Activated naive CD4-positive, alpha-beta T cell treated with anti-CD3 and anti-CD28 coated beads, Interleukin-2, amount 10 ng/mL, durations not matched to agents 7 days and 5 days (primary cell): ENCODE measurements at places on chromosomes 4 and X.

- DNase-seq, result no peak
Observed at GRCh38 chr4:876780-877179, 50.9 kb upstream of the CPLX1 start.

DNA sequence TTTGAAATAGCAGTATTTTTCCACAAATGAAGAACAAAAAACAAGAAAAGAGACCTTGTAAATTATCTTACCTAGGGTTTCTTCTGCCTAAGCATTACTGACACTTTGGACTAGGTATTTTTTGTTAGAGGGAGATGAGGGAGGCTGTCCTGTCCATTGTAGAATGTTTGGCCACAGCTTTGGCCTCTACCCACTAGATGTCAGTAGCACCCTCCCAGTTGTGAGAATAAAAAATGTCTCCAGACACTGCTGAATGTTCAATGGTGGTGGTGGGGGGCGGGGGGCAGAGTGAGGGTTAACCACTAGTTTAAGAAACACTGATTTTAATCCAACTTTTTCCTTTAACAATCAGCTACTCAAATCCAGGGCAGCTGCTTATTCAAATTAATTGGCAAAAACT lies 25.8 kb downstream of the OTUD4 start:
- no peak for DNase-seq

DNA sequence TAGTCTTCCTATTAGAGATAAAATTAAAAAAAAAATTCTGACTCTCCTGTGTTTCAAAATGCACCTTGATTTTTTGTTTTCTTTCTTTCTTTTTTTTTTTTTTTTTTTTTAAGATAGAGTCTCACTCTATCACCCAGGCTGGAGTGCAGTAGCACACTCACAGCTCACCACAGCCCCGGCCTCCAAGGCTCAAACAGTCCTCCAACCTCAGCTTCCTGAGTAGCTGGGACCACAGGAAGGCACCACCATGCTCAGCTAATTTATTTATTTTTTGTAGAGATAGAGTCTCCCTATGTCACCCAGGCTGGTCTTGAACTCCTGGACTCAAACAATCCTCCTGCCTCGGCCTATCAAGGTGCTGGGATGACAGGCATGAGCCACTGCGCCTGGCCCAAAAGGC lies 41.1 kb upstream of the TMEM184C start:
- DNase-seq, result no peak

GRCh38 chr4:123616951-123617461 lies 220.4 kb downstream of the SPRY1 start:
- peak; percentile 46 for DNase-seq

DNA sequence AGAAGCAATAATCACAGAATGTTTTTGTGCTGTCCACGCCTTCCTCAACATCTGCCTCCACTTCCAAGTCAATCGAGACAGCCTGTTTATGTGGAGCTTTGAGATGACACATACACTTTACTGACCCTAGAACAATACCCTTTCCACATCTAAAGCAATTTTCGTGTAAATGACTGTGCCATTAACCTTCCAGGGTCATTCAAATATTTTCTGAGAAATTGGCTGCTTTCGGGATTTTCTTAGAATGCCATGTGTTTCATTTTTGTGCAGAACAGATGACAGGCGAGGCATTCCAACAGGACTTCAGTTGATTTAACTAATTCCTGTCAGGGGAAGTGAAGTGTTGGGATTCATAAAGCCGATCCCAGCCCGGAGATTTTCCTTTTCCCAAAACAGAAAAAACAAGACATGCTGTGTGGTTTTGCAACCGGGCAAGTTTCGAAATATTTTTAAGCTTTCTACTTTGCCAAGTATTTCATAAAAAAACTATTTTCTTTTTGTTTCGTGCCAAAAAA lies 73.9 kb downstream of the SORBS2 start:
- DNase-seq, result no peak

DNA sequence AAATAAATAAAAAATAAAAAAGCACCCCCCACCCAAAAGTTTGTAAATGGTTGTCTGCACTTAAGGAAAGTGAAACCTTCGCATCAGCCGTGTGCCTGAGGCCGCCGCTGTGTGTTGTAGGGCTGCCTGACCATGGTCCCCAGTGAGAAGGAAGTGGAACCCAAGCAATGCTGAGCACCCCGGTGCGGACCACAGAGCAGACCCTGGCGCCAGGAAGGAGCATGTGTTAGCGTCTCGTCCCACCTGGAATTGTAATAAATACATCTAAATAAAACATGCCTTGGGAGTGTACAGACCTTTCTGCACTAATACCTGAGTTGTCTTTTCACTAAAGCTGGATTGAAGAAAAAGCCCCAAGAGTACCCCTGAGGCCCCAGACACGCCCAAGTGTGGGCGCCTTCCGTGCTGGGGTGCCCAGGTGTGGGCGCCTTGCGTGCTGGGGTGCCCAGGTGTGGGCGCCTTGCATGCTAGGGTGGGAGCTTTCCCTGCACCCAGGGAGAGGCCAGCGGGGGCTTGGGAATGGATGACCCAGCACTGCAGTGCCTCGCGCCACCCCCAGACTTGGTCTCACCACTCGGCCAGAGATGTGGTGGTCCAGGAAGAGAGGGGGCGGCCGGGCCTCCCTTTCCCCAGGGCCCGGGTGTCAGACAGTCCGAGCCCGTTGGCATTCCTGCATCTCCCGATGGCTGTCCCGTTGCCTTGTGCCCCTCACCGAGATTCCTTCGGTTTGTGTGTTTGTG lies 33.7 kb downstream of the HTT-AS start:
- no peak for DNase-seq

DNA sequence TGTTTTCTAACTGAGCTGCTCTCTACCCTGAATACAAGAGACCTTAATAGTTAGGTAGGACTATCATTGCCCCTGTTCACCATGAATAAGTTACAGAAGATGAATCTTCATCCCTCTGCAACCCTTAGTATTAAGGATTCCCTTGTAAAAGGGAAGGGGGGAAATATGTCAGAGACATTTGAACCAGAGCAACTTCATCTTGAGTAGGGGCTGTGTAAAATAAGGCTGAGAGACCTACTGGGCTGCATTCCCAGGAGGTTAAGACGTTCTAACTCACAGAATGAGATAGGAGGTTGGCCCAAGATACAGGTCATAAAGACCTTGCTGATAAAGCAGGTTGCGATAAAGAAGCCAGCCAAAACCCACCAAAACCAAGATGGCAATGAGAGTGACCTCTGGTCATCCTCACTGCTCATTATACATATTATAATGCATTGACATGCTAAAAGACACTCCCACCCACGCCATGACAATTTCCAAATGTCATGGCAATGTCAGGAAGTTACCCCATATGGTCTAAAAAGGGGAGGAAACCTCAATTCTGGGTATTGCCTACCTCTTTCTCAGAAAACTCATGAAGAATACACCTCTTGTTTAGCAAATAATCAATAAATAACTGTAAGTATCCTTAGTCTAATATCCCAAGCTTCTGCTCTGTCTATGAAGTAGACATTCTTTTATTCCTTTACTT lies 19.5 kb upstream of the TMPRSS11B start:
- DNase-seq, result no peak

DNA sequence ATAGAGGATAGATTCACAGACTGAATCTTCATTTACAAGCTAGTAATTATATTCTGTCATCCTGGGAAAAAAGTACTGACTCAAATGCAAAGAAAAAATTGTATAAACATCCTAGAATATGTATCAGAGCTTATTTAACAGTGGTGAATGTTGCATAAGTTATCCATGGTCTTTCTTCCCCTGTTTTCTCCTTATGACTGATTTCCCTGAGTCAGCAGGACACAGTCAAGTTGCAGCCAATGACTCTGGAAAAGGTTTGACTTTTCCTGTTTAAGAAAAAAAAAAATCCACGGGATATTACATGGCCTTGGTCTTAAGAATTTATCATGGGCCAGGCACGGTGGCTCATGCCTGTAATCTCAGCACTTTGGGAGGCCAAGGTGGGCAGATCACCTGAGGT lies 36.5 kb downstream of the INPP4B start:
- DNase-seq, result no peak

DNA sequence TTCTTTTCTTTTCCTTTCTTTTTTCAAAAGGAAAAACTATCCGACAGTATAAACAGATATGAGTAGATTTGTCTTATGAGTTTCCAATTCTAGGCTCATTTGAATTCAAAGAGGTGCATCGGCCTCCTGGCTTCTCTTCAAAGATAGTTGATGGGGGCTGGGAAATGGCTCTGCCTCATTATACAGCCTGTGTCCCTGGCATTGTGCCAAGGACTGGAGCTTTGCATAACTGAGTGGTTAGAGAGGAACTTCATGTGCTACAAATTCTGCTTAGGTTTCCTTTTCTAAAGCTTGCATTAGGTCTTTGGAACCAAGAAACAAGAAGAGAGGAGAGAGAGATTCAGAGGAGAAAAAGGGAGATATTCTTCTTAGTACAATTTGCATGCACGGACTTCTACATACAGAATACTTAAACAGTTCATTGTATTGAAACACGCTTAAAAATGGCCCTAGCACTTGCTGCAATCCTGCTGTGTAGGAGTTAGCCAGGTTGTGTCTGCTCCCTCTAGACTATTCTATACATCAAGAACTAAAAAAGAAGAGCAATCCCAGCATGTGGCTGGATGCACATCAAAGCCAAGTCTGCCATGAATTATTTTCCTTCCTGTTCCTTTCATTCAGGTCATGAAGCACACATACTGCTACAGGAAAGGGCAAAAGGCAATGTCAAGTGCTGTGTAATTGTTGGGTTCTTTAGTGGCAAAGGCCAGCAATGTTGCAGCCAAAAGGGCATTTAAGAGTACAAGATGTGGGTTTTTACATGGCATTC lies 70.9 kb downstream of the INTS12 start:
- no peak for DNase-seq

- DNase-seq, result no peak
Observed at GRCh38 chr4:147709999-147710398, 21.9 kb upstream of the ARHGAP10 start.

- DNase-seq, result no peak
Observed at GRCh38 chr4:151753056-151753455, 7.8 kb downstream of the GATB start.

DNA sequence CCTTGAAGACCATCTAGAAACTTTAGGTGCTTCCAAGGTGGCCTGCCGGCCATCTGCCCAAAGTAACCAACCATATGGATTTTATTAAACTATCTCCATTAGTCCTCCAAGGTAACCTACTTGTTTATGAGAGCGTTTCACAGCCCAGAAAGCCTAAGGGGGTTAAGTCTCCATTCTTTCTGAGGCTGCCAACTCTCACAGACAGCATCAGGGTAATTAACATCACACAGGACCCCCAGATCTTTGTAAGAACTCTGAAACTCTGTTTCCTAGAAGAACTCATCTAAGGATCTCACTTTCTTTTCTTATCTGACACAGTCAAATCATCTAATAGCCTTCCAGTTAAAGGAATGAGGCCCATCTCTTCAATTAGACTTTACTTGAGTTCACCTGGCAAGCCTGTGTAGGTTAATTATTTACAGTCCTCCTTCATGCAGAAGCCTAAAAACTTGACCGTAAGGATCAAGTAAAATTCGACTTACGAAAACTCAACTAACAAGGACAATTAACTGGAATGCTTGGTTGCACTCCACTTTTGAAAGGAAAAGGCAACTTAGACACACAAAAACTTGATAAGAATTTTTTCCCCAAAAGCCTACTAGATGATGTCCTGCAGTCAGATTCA lies 252.5 kb downstream of the GRIA3 start:
- DNase-seq, result no peak

DNA sequence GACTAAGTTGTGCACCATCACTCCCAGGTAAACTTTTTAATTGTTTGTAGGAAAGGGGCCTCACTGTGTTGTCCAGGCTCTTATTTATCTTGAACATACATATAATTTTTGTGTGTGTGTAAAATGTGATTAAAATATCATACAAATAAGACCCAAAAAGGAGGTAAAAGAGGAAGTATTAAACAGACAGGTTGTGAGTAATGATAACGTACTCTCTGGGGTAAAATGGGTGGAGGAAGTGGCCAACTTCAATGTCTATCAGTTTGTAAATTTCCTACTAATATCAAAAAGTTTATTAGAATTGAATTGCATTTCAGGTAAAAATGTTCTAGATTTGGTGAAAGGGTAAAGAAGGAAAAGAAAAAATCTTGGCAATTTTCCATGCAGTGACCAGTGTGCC lies 48.8 kb downstream of the SULT1E1 start:
- no peak for DNase-seq

DNA sequence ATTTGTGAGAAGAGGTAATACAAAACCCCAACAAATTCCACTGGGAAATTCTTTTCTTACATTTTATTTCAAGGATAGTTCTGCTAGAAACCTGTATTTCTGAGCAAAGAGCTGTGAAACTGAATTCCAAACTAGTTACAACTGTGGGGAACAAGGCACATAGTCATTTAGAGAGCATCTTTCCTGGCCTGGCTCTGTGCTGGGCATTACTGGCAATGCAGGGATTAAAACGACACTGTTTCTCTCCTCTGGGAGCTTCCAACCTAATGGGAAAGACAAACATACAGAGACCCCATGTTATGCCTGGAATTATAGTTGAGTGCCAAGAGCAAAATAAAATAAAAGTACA lies 36.5 kb downstream of the SUPT20HL1 start:
- DNase-seq, result no peak

- no peak for DNase-seq
Observed at GRCh38 chrX:33307911-33308354, 96.6 kb upstream of the DMD start.

GRCh38 chrX:24542756-24543155 lies 77.7 kb downstream of the PDK3 start:
- DNase-seq, result no peak
